ENCODE measurements at places on chromosomes 7 and 10. TPM values are rescaled to one million over a fixed set of nuclear protein-coding genes. Genes with fewer than 3 reads are reported as not detected.
A peak's percentile ranks its signal among the peaks of the same experiment; 100 is the strongest.

GRCh38 chr10:7756360-7756992 is 31.3 kb downstream of the KIN start:
- DNase-seq = no peak

Gene FAM185A
- total RNA-seq = 10.9 TPM

Gene HNRNPF
- 383 TPM for total RNA-seq

- no peak for DNase-seq
Measured at GRCh38 chr10:71333129-71333887, 14.2 kb downstream of the SLC29A3 start.

GRCh38 chr10:46004963-46005362 is 25.5 kb downstream of the NCOA4 start:
- no peak for DNase-seq

Gene FGFBP3
- 0.28 TPM for total RNA-seq

DNA sequence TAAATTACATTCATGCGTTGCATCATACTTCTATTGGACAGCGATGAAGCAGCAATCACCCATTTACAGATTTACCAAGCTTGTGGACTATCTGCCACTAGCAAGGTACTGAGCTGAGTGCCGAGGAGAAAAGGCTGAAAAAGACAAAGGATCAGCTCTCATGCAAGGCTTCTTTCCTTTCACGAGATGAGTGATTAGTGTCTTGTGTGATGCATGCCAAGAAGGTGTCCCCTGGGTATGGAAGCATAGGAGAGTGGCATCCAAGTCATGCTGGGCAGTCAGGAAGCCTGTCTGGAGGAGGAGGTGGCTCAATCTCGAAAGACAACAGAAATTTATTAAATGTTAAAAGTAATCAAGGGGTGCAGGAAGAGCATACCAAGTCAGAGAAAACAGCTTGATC is 40.9 kb downstream of the ACSM6 start:
- no peak for DNase-seq

Gene SLC39A12
- total RNA-seq = not detected

Gene ANKRD1
- 1,189 TPM for total RNA-seq

DNA sequence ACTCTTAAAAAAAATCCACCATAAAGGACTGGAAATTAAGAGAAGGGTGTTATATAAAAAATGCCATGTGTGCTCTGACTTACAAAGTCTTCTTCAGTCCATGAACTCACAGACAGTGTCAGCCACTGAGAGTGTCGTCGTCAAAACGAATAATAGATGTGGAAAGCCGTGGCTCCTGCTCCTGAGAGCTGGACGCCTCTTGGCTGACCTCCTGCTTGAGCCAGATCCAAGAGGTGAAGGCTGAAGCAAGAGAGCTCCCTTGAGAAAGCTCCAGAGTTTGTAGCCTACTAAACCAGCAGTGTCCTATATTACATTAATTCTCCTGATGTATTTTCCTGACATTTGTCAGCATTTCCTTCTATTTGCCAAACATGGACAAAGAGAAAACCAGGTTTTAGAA is 234.3 kb upstream of the C7orf33 start:
- DNase-seq = no peak

Gene RHBDD2
- total RNA-seq = 16.5 TPM

GRCh38 chr10:117014835-117015234 is 9.8 kb upstream of the SHTN1 start:
- DNase-seq = no peak

GRCh38 chr10:25604591-25604990 is 329.4 kb upstream of the MYO3A start:
- no peak for DNase-seq

GRCh38 chr10:70125918-70126552 is 6.6 kb downstream of the AIFM2 start:
- no peak for DNase-seq

DNA sequence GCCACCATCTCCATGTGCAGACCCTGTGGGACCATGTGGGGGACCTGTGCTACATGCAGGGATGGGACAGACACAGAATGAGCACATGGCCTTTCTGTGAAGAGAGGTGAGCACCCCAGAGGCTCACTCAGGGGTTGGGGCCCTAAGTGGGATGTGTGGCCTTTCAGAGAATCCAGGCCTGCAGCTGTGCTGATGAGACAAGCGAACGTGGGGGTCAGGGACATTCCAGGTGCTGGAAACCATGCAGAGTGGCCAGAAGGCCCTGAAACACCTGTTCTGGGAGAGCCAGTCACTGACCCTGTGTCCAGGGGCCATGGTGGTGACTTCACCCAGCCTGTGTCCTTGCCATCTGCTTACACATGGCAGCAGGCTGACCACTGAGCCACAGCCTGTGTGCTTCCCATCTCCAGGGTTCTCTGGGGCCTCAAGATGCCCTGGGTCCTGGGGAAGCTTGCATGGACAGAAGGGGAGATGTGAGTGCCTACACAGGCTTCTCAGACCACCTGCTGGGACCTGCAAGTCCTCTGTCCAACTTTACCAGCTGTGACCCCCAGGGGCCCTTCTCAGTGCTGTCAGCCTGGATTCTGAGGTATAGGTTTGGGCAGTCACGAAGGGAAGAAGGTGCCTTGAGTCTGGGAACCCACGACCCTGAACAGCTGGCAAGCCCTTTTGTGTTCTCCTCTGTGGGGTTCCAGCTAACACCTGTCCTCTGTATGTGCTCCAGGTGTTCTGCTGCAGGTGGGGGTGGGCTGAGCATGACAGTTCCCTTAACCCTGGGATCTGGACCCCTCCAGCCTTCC is 17.6 kb downstream of the RAMP3 start:
- DNase-seq = no peak

GRCh38 chr10:128029731-128030369 is 96.4 kb downstream of the MKI67 start:
- no peak for DNase-seq

DNA sequence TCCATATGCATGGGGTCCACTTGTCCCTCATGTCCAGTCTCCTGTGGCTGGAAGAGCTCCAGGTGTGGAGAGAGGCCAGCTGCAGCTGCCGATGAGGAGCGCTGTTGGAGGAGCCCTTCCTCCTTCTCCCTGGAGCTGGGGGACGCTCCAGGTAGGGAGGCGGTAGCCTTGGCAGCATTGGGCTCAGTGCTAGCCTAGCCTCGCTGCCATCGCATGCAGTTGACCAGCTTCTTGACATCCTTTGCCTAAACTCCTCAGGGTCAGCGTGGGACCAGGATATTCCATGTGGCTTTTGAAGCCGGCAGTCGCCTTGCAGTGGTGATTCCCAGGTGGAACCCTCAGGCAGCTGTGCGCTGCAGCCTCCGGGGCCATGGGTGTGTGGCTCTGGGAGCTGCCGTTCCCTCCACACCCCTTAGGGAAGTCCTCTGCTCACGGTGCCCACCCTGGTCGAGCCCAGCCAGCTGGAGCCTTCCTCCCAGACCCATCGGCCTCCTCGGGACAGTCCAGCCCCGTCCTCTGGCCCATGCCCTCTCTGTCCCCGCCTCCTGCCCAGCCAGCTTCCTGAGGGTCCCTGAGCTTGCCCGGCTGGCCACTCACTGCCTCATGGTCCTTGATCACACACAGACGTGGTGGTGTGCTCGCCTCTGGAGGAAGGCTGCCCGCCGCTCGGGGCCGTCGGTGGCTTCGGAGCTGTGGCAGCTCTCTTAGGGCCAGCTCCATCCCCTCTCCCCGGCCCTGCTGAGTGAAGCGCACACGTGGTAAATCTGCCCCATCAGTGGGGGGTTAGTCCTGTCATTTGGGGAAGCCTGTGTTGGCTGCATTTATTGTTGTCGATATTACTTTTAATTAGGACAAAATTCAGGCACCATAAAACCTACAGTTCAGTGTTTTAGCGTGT is 21.2 kb downstream of the INPP5A start:
- no peak for DNase-seq

GRCh38 chr10:20970044-20970443 is 72.9 kb upstream of the NEBL start:
- peak; percentile 11 for DNase-seq

Gene SP8
- not detected for total RNA-seq

Gene FOXI2
- total RNA-seq = not detected

Gene CSTF2T
- total RNA-seq = 30.2 TPM

DNA sequence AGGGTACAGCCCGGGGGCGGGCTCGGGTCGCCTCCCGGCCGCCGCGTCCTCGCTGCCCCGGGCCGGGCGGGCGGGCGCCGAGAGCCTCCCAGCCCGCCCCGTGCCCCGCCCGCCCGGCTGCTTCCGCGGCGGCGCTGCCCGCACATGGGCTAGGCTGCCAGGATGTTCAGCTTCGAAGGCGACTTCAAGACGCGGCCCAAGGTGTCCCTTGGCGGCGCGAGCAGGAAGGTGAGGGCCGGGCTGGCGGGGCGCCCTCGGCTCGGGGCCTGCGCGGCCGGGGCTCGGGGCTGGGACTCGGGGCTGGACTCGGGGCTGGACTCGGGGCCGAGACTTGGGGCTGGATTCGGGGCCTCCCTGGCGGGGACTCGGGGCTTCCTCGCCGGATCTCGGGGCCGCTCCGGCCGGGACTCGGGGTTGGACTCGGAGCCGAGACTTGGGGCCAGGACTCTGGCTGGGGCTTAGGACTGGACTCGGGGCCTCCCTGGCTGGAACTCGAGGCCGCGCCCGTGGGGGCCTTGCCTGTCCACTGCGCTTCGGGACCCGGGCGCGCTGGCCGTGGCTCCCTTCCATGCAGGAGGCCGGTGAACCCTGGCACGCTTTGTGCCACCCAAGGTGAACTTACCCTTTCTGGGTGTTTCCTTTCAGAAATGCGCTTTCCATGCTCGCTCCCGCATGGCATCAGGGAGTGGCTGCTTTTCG is 534 bp downstream of the UBE3C start:
- no peak for DNase-seq

DNA sequence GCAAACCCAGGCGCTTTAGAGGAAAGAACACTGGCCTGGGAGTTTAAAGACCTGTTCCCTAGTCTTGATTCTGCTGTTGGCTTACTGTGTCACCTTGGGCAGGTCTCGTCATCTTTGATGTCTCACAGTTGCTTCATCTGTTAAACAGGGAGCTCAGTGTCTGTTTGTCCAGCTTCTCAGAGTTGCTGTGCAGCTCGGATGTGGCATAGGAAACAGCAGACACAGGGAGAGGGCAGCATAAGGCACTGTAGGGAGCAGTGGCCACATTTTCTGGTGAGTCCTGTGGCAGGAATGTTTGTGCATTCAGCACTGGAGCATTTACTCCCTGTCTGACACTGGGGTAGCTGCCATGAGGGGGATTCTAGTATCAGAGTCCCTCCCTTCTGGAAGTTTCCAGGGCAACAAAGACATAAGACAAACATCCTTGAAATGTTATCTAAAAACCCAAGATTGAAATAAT is 2.0 kb downstream of the REPIN1 start:
- no peak for DNase-seq

DNA sequence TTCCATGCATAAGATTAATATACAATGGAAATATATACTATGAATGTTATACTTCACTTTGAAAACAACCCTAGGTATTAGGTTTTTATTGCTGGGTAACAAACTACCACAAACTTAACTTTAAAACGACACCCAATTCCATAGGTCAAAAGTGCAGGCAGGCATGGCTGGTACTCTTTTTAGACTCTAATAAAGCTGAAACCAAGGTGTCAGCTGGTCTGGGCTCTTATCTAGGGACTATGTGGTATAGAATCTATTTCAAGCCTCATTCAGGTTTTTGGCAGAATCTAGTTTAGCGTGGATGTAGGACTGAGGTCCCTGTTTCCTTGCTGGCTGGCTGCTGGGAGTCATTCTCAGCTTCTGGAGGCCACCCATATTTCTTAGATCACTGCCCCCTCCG is 65.0 kb upstream of the TMEM168 start:
- no peak for DNase-seq

Gene SHTN1
- 3.2 TPM for total RNA-seq

Gene FRAT1
- 3.2 TPM for total RNA-seq

Gene CYP2C19
- not detected for total RNA-seq

Gene MSMB
- not detected for total RNA-seq

Gene NRAP
- total RNA-seq = not detected

DNA sequence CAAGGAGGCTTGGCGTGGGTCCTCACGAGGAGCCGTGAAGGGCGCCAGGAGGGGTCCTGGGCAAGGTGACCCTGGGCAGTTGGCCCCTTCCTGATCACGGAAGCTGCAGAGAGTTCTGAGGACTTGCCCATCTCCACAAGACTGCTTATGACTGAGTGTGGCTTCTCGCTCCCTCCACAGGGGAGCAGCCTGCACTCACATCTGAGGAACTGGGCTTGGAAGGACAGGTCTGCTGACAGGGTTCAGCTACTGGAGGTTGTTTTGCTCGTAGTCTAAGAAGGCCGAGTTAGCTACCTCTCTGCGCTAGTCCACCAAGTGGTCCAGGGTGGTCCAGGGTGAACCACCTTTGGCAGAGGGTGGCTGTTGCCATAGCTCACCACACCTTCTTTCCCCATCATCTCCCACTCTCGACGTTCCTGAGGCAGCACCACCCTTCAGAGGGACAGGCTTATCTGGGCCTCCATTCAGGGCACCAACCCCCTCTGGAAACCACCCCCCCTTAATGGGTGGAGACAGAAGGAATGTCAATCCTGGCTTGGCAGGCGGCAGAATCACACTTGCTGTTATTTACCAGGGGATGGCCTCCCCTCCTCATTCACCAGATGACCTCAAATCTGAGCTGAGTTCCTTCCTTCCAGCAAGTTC is 38.2 kb downstream of the FAM53B start:
- DNase-seq = no peak

DNA sequence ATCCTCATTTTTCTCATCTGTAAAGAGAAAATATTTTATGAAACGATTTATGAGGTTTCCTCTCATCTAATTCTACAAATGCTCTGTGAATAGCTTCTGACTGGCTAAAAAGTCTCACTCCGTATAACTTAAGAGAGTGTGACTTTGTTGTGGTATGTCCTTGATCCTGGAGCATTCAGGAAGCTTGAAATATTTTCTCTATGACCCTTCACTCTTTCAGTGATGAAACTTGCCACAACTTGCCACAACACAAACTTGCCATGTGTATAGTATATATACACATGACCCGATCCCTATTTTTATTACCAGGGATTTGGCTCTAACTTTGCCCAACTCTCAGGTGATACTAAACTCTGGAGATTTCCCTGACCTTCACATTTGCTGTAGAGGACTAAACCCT is 74.1 kb downstream of the TES start:
- DNase-seq = no peak

- DNase-seq = no peak
Measured at GRCh38 chr10:110221721-110222261, 14.4 kb downstream of the MXI1 start.

DNA sequence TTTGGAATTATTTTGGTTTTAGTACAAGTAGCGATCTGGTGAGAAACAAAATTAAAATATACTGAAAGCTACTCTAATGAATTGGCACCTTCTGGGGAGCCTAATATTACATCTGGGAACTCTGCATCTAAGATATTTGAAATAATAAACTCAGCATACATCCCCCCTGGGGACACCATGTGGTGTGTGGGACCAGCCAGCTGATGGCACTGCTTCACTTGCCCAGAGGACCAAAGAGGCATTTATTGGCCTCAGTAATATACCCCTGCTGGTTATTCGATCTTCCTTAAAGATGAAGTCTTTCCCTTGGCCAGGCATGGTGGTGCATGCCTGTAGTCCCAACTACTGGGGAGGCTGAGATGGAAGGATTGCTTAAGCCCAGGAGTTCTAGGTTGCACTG is 195.1 kb upstream of the AUTS2 start:
- no peak for DNase-seq

DNA sequence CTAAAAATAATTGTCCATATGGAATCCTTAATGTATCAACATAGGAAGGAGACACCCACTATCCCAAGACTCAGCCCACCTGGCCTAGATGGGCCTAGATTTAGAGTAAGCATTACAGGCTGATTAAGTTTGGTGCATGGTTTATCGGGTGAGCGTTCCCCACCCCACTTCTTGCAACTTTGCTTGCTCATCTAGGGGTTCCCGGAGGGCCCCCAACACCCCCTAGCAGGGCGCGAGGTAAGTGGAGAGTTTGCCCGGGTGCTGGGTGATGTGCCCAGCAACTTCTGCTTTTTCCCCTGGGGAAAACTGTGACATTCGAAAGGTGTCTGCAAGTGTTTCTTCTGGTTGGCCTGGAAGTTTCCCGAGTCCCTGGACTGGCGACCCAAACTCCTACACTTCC is 31.7 kb downstream of the SKIDA1 start:
- no peak for DNase-seq

All from pulmonary artery endothelial cell (primary cell).